ENCODE measurements at places on chromosomes 11 and 22.

GRCh38 chr11:82767123-82767522, 33.5 kb upstream of the FAM181B start:
- no peak for DNase-seq

DNA sequence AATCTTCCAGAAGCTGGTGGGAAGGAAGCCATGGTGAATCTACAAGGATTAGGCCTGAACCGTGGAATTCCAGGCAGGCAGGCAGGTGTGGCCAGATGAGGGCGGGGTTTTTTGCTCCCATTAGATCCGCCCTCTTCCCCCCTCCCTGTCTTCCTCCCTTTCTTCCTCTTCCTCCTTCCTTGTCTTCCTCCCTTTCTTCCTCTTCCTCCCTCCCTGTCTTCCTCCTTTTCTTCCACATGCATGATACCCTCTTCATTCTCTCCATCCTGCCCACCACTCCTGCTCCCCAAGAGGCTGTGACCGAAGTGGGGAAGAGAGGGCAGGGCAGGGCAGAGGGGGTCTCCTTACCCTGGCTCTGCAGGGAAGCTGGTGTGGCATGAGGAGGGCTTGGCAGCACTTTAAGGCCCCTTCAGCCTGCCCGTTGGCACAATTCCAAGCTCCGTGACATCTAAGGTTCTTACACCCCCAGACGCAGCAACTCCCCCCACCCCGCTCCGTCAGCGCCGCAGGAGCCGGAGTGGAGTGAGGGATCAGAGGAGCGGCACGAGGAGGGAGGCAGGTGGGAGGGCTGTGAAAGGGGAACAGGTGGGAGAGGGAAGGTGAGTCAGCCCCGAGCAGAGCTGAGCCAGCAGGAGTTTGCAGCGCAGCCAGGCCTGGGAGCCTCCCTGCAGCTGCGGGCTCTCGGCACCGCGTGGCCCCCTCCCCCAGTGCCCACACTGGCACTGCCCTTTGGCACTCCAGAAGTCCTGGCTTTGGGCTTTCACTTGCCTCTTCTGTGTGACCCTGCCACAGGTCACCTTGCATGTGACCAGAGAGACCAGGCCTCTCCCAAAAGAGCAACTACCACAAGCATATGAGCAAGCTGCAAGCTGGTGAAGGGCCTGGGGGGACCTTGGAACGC, 32.1 kb downstream of the KCNJ4 start:
- no peak for DNase-seq

DNA sequence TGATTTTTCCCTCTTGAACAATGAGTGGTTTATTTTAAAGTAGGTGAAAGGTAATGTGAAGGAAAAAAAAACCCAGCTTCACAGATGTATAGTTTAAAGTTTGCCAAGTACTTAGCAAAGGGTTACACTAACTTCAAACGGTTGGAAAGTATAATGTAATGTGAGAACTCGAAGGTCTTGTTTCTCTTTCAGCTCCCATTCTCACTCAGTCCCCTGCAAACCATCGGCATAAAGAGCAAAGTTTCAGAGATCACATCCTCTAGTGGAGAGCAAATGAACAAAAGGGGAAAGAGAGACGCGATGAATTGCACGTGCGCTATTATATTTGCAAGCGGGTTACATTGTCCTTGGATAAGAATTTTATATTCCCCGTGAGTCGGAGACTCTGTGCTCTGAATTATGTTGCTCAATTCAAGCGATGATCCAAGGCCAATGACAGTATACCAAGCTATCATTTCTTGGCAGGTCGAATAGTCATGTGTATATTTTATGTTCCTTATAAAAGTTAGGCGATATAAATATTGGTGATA, 37.6 kb upstream of the BIRC3 start:
- no peak for DNase-seq

- no peak for DNase-seq
These were observed 8.5 kb downstream of the ST14 start for GRCh38 chr11:130168105-130168504.

DNA sequence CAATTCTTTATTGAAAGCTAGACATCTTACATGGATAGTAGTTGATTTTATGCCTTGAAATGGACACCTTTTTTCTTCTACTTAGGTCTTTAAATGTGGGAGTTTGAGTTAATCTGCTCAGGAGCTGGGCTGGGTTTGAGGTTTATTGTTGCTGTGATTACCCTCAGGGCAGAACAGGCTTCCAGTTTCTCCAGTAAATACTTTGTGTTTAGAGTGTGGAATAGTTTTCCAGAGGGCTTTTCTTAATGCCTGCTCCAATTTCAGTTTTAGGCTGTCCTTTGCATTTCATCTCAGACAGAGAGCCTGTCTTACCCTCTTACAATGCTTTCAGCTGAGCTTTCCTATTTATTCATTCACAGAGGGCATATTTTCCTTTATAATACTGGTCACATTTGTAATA, 69.9 kb upstream of the ADORA2A start:
- no peak for DNase-seq

Data from activated CD4-positive, alpha-beta memory T cell treated with anti-CD3 and anti-CD28 coated beads for 36 hours (primary cell).